ENCODE measurements at places on chromosomes 6 and 20.

DNA sequence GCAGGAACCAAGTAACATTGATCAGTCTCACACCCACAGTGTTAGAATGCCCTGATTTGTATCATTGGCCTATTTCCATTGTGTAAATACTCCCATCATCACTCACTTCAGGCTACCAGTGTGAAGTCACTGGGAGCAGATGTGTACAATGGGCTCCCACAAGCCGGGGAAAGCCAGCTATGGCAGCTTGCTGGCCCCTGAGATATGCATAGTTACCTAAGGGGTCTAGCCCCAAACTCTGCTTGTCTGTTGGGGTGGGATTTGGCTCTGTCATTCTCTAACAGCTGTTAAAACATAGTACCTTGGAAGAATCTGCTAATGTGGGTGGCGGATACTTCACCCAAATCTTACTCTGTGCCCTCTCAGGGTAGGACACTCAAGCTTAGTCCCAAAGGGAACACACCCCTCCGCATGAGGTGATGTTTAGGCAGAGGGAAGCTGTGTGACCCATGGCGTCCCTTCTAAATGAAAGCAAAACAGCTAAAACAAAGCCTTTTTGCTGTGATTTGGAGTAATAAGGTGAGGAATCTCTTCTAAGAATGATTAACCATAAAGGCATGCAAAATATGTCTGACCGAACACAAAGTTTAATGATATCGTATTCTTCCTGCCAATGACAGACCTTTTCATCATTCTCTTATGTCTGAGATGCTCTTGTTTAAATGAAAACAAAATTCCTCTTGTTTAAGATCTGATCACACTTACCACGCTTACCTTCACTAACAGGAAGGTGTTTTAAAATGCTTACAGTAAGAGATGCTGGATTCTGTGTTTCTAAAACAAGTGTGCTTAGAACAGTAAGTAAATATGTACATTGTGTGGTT is 45.9 kb upstream of the PXDC1 start:
- no peak for DNase-seq

DNA sequence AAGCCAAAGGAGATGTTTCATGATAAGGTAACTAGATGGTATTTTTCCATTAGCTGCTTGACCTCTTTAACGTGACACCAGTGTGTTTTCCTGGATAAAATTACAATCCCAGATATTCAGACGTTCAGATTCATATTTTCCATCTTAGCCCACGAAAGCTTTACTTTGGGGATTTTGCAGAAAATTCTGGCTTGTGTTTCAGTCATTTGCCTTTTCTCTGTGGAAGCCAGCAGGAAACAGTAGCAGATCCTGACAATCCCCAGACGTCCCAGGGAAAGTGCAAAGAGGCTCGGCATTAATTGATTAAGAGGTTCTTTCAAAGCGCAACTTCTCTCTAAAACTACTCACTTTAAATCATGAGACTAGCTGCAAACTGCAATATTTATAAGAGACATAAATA is 243.6 kb downstream of the UST start:
- no peak for DNase-seq

DNA sequence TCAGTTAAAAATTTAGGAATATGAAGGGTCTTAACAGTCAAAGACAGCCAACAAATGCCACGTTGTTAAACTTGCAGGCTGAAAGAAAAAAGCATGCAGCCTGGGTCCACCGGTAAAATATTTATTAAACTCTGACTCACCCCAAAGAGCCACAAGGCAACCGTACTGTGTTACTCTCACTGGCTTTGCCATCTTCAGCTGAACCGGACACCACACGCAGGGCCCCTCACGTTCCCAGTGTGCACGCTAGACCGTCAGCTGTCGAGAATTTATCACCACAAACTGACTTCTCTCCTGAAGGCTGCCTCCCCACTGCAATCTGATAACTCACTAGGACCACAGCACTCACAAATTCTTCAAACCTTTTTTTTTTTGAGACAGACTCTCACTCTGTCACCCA is 30.7 kb downstream of the HUS1B start:
- no peak for DNase-seq

- DNase-seq: peak; percentile 44
Measured at GRCh38 chr6:95087394-95088097, 489.8 kb upstream of the MANEA start.

- no peak for DNase-seq
Measured at GRCh38 chr20:57244221-57244585, 22.2 kb downstream of the BMP7 start.

- DNase-seq: no peak
Measured at GRCh38 chr6:64243618-64244017, 608.0 kb downstream of the PHF3 start.

DNA sequence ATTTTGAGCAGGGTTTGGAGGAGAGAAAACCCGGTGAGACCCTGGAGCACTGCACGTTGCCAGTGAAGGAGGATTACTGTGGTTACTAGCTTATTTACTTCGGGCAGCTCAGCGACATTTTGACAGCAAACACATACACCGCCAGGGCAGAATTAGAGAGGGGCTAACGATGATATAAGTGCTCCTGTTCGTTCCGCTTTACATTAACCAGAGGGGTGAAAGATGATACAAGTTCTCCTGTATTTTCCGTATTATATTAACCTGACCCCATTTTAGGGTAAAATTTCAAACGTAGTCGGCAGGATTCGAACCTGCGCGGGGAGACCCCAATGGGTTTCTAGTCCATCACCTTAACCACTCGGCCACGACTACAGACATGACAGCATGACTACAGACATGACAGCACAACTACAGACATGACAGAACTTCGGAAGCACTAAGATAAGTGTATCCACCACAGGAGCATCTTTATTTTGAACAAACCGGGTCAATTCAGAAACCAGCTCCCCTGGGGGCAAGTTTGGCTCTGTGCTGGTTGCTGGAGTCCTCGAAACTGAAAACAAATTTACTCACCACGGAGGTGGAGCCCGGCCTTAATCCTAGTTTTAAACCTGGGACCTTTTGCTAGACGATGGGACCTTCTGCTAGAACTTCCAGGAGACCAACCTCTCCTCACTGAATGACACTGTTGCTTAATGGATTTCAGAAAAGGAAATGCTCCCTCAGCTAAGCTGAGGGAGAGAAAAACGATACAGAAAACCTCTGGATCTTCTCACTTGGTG is 80.4 kb upstream of the ZNF184 start:
- no peak for DNase-seq

- no peak for DNase-seq
Measured at GRCh38 chr6:53359843-53360092, 11.0 kb upstream of the ELOVL5 start.

GRCh38 chr6:113104951-113105350 is 752.2 kb upstream of the MARCKS start:
- DNase-seq: no peak

DNA sequence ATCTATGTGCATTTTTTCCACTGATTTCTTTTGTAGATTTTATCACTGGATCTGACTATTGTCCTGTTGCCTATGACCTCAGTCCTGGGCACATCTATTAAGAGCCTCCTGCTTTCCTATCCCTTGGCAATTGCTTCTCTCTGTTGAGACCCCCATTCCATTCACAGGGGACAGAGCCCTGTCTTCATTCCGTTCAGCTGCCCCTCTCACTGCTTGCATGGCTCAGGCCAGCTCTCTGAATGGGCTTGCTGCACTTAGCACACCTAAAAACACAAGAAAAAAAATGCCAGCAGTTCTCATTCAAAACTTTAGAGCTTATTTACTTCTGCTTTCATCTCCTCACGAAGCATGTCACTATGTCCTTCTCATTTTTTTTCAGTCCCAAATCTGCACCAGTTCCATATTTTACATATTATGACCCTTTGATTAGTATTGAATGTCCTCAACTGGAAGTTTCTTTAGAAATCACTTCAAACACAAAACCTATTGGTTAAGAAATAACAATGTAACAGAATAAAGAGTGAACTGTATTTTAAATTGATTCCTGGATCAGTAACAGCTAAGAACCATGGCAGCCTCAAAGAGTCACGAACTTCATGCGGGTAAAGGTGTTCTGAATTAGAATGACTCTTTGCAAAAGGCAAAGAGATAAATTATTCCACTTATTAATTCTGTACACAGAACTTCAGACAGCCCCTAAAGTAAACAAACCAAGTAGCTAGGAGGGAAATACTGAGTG is 616.5 kb downstream of the C6orf118 start:
- no peak for DNase-seq

GRCh38 chr6:134951494-134952263 is 1.8 kb upstream of the ALDH8A1 start:
- DNase-seq: no peak

- no peak for DNase-seq
Measured at GRCh38 chr6:35492974-35493284, 4.0 kb downstream of the TEAD3 start.

- DNase-seq: no peak
Measured at GRCh38 chr6:28664870-28665396, 139.3 kb downstream of the GPX5 start.

GRCh38 chr6:7805078-7805849 is 79.4 kb downstream of the BMP6 start:
- no peak for DNase-seq

- no peak for DNase-seq
Measured at GRCh38 chr6:145009711-145010110, 724.6 kb downstream of the UTRN start.

GRCh38 chr20:40575851-40576250 is 113.2 kb downstream of the MAFB start:
- no peak for DNase-seq

GRCh38 chr6:17714879-17715851 is 8.4 kb upstream of the NUP153 start:
- DNase-seq: no peak

GRCh38 chr6:26217714-26218075 is 130.5 kb downstream of the HFE start:
- DNase-seq: peak; percentile 63

DNA sequence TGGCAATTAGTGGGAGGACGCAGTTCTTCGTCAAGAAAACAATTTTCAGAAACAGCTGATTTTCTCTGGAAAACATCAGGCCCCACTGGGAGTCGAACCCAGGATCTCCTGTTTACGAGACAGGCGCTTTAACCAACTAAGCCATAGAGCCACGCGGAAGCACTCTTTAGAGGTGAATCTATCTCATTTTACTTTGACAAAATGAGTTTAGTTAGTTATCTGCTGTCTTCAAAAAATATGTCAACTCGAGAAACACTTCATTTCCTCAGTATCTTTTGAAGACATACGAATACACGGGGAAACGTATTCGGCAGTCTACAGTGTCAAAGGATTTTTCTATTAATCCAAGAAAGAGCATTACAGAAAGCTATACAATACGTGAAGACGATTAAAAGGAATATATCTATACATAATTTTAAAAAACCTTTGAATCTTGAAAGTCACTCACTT is 26.7 kb downstream of the GPX6 start:
- DNase-seq: no peak

GRCh38 chr20:16556301-16556700 is 16.9 kb downstream of the KIF16B start:
- DNase-seq: no peak

- DNase-seq: peak; percentile 52
Measured at GRCh38 chr6:137496368-137496767, 2.2 kb upstream of the OLIG3 start.

DNA sequence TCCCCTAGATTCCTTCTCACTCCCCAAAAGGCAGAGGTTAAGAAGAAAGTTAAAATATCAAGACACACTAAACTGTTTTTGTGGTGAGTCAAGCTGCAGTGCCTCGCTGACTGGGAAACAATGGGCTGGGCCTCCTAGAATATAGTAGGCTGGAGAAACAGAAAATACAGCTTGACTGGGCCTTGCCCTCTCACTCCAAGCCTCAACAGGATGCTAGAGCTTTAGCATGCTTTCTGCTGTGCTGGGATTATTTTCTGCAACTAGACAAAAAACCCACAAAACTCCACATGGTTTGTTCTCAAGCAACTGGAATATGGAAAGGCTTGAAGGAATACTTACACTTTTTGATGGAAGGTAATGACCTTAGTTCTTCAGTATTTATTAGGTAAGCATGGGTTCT is 27.9 kb downstream of the FOXO3 start:
- DNase-seq: no peak

Data from right forelimb (tissue), 1 donor.